ENCODE measurements at places on chromosomes 5 and 9. TPM values are rescaled to one million over a fixed set of nuclear protein-coding genes. Genes with fewer than 3 reads are reported as not detected.

DNA sequence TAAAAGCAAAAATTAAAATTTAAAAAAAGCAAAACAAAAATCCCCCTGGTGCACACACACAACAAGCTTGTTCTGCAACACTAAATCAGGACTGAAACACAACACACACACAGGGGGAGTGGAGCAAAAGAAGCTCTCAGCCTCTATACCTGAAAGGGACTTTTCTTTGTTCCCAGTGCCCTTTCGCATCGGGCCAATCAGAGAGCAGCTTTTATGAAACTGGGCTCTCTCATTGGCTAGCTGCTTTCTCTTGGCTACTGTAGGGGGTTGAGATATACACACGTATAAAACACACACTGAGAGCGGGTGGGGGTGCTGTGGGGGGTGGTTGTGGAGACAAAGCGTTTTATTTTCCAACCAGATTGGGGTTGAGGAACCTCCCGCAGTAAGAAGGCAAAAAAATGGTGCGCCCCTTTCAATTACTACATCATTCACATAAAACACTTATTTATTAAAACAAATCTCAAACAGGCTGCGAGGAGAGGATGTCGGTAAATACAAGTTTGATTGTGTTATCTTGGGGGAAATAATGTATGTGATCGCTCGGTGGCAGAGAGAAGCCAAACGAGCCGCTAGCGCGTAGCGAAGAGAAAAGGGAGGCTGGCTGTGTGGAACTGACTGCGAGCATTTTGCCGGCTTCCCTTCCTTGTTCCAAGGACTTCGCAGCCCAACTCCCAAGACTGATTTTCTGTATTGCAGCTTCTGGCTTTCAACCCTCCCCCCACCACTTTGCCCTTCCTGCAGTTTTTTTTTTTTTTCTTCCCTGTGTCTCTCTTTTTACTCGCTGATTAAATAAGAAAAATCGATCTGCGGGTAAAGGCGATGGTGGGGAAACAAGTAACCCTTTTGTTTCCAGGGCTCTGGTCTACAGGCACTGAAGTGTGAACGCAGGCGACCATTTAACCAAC, 2.5 kb upstream of the ZNF608 start:
- no peak for DNase-seq

GRCh38 chr9:125428902-125429467, 167.4 kb downstream of the GAPVD1 start:
- DNase-seq: no peak

DNA sequence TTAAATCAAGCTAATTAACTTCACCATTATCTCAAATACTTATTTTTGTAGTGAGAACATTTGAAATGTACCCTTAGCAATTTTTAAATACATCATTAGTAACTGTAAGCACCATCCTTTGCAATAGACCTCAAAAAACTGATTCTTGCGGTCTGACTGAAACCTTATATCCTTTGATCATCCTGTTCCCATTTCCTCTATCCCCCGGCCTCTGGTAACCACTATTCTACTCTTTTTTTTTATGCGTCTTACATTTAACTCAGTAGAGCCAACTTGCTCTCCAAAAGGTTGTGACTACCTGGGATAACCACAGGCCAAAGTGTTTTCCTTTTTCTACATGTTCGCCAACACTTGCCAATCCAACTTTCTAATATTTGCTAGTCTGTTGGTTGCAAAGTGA, 106.1 kb downstream of the IRX1 start:
- DNase-seq: no peak

DNA sequence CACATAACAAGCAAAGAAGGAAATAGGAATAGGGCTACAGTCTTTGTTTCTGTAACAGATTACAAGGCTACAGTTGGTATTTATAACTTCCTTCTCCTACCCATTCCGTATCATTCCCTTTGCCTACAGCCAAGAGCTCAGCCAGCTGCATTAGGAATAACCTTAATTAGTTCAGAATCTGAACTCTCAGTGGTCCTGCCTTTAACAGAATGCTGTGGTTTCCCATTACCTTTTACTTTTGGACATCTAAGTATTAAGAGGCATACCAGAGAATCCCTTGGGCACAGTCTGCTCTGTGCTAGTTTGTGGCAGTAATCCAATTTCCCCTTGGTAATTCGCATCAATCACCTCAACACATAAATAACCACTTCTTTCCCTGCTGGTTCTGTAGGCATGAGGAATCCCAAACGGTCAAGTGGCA, 44.2 kb downstream of the PKD2L2 start:
- DNase-seq: no peak

GRCh38 chr5:5470933-5471332, 48.5 kb downstream of the ICE1 start:
- no peak for DNase-seq

DNA sequence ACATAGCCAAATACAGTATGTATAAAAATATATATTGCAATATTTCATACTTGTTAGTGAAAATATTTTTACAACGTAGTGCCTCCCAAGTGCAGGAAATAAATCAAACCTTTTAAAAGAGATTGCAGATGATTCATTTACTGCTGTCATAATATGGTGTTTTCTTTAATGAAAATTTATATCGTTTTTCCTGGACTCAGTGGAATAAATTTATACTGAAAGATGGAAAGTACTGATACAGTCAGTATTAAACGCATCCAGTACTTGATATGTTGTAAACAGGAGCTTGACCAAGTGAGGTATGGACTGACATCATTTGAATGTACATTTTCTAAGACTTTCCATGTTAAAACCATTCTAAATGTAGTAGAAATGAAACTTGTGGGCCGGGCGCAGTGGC, 143.4 kb upstream of the ZNF608 start:
- no peak for DNase-seq

GRCh38 chr9:128142061-128142460, 7.2 kb upstream of the LCN2 start:
- DNase-seq: no peak

DNA sequence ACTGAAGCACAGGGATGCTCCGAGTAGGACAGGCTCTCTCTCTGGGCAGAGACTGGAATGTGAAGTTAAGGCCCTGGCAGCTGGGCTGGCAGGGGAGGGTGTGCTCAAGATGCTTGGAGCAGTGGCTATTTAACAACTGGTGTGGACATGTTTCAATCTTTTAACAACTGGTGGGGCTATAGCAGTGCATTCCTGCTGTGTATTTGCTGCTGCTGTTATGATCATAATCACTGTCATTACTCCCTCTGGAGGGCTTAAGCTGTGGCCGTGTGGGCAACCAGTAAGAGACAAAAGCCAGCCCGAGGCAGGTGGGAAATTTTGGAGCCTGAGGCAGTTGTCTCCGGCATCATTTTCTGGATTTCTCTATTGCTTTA, 33.3 kb upstream of the PTGS1 start:
- DNase-seq: no peak

DNA sequence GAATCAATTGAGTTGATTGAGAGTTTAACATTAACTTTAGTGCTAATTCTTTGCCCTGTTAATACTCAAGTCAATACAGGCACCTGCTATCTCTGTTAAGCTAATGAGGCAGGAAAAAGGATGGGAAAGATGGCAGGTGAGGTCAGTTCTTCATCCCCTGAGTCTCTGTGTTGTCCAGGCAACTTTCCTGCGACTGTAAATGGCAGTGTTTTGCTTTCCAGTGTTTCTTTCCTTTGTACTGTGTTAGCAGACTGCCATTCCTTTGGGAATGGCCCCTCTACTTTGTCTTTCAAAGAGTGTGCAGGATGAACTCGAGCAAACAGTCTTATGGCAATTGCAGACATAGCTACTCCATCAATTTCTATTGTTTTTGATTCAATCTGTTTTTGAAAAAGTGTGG, 202.2 kb upstream of the VLDLR start:
- no peak for DNase-seq

GRCh38 chr9:106947106-106947900, 84.3 kb downstream of the ZNF462 start:
- no peak for DNase-seq

GRCh38 chr5:122999947-123000563, 36.5 kb downstream of the PPIC start:
- no peak for DNase-seq

DNA sequence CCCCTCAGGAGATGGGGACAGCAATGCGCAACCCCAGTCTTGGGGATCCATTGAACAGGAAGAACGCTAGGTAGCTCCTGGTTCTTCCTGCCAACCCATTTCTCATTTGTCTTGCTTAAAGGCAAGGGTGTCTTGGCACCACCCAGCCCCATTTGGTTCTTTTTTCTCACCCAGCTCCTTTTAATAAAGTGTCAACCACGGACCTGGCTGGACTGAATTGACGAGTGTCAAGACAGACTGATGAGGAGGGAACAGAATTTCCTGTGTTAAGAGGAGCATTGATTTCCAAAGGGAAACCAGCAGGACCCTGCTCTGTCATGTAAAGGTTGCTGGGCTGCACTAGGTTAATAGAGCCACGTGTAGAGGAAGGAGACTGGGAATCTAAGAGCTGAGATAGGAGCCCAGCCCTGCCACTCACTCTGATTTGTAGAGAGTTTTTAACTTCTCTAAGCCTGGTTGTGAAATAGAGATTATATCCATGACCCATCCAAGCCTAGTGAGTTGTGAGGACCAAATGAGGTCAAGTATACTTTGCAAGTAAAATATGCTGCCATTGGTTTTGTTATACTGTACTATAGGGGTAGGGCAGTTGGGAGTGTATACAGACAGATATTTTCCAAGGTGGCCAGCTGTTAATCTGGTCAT, 33.7 kb downstream of the OSTF1 start:
- DNase-seq: no peak

DNA sequence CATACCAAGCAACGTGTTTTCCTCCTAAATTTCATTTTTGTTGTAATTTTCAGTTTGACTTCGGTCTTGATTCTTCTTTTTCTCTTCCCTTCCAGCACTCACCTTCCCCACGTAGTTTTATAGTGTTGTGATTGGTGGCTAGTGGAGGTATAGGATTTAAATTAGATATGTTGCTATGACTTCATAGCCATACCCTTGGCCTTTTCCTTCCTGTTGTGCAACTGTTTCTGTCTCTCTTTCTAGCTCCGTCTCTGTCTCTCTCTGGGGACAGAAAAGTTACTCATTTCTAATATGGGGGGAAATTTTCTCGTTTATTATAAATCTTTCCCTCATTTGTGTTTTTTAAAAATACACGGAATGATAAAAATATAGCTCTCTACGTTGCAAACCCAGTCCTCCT, 20.6 kb upstream of the C5orf24 start:
- no peak for DNase-seq

DNA sequence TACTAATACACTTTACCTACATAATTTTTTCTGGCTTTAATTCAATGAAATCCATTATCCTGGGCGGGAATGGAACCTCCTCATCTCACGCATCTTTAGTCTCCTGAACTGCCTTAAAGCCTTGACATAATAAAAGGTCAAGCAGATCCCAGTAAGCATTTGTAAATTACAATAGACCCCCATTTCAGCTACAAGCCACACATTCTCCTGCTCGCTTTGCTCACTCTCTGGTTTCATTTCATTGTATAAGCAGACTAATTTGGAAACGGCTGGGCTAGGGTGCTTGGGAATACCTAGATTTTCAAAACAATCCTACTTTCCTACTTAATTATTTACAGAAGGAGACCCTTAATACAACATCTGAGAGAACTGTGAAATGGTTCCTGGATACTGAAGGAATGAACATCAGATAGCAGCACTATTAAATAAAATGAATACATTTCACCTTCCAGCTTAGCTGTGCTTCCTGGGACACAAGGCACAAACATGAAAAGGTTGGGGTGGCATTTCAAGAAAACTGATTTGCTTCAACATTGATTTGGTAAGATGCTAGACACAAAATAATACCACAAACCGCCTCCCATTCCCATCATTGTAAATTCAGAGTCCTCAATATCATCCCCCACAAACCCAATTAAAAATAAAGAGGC, 1.5 kb downstream of the JAKMIP2 start:
- no peak for DNase-seq

DNA sequence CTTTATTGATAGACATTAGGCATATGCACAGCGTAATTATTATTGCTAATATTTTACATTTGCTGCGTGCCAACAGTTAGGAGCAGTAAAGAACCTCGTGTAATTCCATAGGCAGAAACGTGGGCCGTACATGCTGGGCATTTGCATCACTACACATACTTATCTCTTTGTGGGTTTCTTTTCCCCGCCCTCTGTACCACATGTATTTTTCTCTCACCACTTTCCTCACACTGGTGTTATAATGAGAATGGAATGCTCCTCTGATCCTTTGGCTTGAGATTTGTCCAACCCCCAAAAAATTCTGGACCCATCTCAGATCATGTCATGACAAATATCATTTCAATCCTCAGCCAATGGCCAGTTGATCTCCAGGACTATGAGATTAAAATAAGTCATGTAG, 1952.6 kb upstream of the WWC1 start:
- DNase-seq: no peak

- DNase-seq: no peak
Observed at GRCh38 chr5:93616538-93617174, 33.6 kb downstream of the NR2F1 start.

DNA sequence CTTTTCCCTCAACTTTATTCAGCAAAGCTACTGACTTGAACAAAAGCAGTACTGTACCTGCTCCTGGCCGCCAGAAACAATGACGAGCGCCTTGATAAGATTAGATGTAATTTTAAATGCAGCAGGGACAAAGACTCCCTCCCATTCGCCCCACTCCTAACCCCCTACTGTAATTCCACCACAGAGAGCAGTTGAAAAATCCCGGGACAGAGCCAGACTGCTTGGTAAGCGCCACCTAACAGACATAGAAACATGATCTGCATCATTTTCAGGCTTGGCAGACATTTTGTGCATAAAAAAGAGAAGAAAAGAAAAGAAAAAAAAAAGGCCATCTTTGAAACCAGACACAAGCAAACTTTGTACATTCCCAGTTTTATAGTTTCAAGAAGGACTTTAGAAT, 81.9 kb downstream of the ISL1 start:
- DNase-seq: no peak

- no peak for DNase-seq
Observed at GRCh38 chr5:112306956-112307355, 112.1 kb downstream of the EPB41L4A start.

The ASTN2 gene
- 8.4 TPM for total RNA-seq

The ZNF883 gene
- total RNA-seq: 2.0 TPM

The SPATA6L gene
- 2.1 TPM for total RNA-seq

The ENTPD2 gene
- total RNA-seq: 0.25 TPM

The SPINK13 gene
- not detected for total RNA-seq

The IGIP gene
- total RNA-seq: 19.1 TPM

The PCDHGA6 gene
- 3.0 TPM for total RNA-seq

The EMB gene
- total RNA-seq: 40.2 TPM

The SYNPO gene
- 18.8 TPM for total RNA-seq

The CNTLN gene
- total RNA-seq: 21.1 TPM

The BTNL8 gene
- 8.8 TPM for total RNA-seq

The GFPT2 gene
- 42.3 TPM for total RNA-seq

The QSOX2 gene
- 6.2 TPM for total RNA-seq

The POU5F2 gene
- total RNA-seq: 3.6 TPM

The SLC34A3 gene
- total RNA-seq: not detected

The SLCO6A1 gene
- total RNA-seq: not detected

Measured in omental fat pad (tissue), 4 donors.